Amygdala (tissue), 56 donors: ENCODE measurements at places on chromosomes 2 and 18.

DNA sequence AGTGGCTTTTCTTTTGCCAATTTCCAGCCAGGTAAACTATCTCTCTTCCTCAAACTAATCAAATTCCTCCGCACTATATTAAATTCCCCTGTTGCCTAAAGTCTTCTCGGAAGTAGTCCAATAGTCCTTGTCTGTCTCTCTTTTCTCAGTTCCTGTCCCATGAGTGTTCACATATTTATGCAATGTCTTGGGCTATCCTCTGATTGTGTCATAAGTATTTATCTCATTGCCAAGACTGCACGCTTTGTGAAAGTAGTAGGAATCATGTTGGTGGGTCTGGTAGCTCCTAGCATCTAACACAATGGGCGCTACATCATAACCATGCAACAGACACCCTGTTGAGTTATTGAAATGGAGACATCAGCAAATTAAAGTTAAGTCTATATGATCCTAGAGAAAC, 59.9 kb upstream of the POU3F3 start:
- no peak for DNase-seq

DNA sequence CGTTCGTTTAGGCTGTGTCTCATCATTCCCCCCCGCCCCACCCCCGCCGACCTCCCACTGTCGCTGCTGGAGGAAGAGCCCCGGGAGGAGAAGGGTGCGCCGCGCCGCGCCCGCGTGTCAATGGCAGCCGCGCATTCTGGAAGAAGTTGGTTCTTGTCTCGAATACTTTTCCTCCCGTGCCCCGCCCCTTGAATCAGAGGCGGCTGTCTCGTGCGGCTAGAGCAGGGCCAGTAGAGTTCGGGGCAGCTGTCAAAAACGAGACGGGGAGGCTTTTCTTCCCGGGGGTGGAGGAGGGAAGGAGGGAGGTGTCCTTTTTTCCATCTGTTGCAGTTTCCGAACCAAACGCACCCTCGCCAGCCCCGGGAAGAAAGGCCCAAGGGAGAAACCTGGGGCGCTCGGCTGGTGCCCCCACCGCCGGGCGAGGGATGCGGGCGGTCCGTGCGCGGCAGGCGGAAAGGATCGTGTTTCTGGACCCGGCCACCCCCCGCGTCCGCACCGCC, 410 bp upstream of the TGIF1 start:
- DNase-seq = no peak

DNA sequence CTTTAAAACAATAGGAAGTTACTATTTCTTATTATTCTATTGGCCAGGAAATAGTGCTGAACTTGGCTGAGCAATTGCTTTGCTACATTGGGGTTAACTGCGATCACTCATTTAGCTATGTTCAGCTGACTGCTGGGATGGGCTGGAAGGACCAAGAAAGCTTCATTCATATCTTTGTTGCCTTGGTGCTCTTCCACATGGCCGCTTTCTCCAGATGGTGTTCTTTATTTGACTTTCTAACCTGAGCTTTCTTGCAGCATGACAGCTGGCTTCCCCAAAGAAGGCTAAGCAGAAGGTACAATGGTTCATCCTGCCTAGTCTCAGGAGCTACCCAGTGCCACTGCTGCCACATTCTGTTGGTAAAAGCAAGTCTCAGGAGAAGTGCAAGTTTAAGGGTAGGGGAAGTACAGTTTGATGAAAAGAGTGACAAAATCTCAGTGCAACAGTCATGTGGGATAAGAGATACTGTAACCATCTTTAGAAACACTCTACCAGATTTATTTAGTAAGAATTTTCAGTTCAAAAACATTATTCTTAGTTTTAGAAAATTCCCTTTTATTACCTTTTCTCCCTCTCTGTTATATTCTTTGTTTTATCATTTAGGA, 180.6 kb upstream of the RBMS1 start:
- DNase-seq = no peak

GRCh38 chr2:28342081-28342967, 50.3 kb upstream of the FOSL2 start:
- no peak for DNase-seq

DNA sequence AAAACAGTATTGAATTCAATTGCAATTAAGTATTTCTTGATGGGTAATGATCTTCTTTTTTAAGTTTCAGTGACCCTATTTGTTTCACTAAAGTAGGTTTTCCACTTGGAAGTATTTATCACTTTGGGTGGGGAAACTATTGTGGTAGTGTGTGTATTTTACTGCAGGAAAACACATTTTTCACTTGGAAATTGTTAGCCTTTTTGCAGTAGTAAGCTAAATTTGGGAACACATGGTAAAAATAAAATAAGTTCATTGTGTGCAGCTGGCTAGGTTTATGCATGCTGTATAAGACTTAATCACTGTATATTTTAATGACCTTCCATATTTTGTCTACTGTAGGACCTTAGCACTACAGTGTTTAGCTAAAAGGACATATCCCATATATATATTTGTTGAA, 28.5 kb upstream of the RTTN start:
- no peak for DNase-seq
